H54 (cell line): ENCODE measurements at places on chromosomes 1 and 21.

- DNase-seq = no peak
Measured at GRCh38 chr1:201895120-201895665, 6.5 kb downstream of the SHISA4 start.

GRCh38 chr1:244155661-244156060 lies 104.6 kb downstream of the ZBTB18 start:
- DNase-seq = no peak

DNA sequence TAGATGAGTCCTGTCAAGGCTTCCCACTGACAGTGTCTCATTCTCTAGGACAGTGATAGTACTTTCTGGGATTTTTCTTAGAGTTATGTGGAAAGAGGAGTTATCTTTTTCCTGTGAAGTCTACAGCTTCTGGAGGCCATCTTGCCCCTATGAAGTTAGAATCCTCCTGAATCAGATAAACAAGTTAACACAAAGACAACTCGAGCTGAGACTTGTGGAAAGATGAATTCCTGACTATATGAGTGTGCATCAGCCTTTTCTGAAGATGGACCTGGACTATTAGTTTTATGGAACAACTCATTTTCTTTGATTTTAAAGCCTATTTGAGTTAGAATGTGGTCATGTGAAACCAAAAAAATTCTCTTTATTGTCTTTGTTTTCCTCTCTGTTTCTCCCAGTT lies 290.9 kb downstream of the LRRIQ3 start:
- no peak for DNase-seq

DNA sequence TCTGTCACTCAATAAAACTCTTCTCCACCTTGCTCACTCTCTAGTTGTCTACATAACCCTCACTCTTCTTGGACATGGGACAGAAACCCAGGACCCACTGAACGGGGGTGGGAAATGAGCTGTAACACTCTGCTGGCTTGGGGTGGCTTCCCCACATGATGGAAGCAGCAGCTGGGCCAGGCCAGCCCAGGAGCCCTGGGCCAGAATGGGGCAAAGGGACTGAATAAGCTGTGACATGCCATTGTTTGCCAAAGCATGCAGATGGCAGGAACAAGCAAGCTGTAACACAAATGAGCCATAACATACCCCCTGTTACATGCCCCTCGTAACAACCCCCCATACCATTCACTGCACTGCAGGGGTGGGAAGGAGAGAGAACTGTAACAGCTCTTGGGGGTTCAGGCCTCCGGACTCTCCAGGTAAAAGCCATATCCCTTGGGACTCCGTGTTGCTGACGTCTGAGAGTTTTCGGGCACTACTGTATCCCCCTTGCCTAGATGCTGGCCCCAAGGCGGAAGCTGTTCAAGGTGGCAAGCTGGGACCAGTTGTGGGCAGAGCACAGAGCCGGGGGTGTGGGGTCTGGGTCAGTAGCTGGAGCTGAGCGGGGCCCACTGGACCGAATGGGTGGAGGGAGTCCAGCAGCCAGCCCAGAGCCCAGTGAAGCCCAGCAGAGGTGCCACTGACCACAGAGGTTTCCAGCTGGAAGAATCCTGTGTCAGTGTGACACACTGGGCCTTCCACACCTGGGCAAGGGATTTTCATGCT lies 56.1 kb upstream of the DMRTB1 start:
- DNase-seq = no peak

DNA sequence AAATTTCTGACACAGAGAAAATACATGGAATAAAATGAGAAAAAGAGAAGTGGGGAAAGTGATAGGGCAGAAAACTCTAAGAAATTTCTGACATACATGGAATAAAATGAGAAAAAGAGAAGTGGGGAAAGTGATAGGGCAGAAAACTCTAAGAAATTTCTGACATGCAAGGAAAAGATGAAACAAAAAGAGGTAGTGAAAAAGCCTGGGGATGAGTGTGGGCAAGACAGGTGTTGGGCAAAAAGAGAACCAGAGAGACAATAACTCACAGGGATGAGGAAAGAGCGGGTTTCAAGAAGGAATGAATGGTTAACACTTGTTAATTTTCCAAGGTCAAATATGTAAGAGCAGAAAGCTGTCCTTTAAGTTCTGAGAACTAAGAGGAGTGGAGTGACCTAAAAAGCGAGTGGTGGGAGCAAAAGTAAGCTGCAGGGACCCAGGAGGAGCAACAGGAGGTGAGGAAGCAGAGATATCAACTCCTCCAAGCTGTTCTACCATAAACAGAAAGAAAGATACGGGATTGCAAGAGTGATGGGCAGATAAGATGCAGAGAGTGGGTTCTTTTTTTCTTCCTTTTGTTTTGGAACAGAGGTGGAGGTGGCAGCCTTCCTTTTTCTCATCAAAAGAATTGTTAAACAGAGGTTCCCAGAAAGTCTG lies 29.9 kb upstream of the EXO1 start:
- no peak for DNase-seq

DNA sequence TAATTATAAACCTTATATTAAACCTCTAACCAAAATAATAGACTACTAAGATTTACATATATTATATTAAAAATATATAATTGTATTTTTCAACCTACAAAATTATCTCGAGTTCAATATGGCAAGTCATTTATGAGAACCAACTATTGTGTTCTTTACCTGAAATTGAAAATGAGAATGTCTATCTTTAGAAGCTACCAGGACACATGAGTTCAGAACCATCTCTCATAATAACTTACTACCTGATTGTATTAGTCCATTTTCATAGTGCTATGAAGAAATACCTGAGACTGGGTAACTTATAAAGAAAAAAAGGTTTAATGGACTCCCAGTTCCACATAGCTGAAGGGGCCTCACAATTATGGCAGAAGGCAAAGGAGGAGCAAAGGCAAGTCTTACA lies 6.8 kb downstream of the HAO2 start:
- DNase-seq = no peak

GRCh38 chr1:198933515-198934222 lies 294.8 kb downstream of the PTPRC start:
- DNase-seq = no peak

DNA sequence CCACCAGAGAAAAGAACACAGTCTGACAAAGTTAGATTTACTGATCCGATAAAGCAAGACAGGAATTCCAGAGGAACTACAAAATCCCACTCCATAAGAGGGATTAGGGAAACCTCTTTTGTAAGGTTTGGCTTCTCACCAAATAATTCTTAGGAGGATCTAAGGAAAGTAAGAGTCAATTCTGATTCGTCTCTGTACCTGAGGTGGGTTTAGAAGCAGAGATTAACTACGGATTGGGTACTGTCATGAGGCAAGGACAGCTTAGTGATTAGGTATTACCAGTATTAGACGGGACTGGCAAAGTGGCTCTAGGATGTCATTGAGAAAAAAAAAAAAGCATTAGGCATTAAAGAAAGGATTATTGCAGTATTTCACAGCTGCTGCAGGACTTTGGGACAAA lies 371.7 kb upstream of the BRINP3 start:
- DNase-seq = no peak

DNA sequence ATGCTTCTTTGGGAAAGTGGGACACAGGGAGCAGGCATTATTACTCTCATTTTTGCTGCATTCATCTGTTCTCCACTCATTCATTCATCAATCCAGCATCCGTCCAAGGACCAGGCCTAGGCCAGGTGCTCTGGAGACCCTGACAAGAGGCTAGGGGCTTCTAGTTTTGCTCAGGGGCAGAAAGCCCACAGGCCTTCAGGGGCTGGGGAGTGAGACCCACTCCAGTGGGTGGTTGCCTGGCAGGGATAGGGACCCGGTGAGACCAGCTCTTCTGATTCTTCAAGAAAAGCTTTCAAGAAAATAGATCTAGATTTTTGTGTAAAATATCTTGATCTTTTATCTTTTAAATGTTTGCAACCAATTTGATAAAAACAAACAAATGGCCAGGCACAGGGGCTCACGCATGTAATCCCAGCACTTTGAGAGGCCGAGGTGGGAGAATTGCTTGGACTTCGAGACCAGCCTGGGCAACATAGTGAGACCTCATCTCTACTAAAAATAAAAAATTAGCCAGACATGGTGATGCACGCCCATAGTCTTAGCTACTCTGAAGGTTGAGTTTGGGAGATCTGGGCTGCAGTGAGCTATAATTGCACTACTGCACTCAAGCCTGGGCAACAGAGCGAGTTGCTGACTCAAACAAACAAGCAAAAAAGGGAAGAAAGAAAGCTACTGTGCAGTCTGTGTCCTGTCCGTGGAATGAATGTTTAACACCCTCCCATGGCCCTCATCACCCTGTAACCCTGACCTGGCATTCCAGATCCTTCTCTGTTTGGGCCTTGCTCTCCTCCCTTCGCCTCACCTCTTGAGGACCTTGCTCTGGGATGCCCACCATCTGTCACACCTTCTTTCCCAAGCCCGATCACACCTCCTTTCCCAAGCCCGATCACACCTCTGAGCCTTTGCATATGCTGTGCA lies 17.3 kb upstream of the LRP8 start:
- DNase-seq = no peak
